Activated CD8-positive, alpha-beta memory T cell treated with anti-CD3 and anti-CD28 coated beads, Interleukin-2, amount 50 U/mL, for 48 hours (primary cell): ENCODE measurements at places on chromosomes 4 and X.

GRCh38 chrX:40912166-40912565 lies 173.1 kb upstream of the USP9X start:
- DNase-seq = no peak

GRCh38 chrX:78693536-78693935 lies 34.4 kb upstream of the RTL3 start:
- DNase-seq = no peak

DNA sequence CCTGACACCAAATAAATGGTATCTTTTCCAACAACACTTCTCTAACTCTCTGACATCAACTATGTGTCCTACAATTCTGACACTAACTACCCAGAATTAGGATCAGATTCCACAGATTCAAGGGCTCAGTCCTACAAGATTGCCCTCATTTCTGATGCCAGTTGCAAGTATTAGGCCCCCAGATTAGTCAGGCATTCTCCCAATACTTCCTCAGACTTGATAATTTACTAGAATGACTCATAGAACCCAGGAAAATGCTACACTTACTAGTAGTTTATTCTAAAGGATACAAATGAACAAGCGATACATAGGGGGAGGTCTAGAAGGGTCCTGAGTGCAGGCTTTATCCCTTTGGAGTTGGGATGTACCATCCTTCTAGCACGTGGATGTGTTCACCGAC lies 8.5 kb downstream of the TIGD2 start:
- no peak for DNase-seq

DNA sequence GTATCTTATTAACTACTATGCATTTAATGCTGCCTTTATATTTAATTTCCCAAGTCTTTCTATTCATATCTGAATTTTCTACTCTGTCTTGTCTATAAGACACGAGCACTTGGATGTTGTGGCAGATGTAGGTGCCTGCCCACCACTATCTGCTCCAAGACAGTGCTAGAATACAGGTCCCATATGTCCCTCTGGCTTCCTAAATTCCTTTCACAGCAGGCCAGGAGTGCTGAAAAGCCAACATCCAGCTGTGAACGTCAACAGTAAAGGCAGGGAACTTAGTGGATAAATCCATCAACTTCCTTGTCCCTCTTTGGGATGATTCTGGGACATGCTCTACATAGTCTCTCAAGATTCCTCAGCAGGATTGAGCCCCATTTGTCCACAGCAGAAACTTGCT lies 245.1 kb upstream of the ETNPPL start:
- DNase-seq = no peak

- DNase-seq = no peak
These were observed 85.9 kb downstream of the MAOA start for GRCh38 chrX:43741843-43742573.

GRCh38 chr4:70556856-70557255 lies 35.2 kb upstream of the AMBN start:
- DNase-seq = no peak

GRCh38 chr4:40316782-40317635 lies 18.1 kb upstream of the CHRNA9 start:
- no peak for DNase-seq
